Dermis microvascular lymphatic vessel endothelial cell (primary cell): ENCODE measurements at places on chromosomes 16 and 17.

DNA sequence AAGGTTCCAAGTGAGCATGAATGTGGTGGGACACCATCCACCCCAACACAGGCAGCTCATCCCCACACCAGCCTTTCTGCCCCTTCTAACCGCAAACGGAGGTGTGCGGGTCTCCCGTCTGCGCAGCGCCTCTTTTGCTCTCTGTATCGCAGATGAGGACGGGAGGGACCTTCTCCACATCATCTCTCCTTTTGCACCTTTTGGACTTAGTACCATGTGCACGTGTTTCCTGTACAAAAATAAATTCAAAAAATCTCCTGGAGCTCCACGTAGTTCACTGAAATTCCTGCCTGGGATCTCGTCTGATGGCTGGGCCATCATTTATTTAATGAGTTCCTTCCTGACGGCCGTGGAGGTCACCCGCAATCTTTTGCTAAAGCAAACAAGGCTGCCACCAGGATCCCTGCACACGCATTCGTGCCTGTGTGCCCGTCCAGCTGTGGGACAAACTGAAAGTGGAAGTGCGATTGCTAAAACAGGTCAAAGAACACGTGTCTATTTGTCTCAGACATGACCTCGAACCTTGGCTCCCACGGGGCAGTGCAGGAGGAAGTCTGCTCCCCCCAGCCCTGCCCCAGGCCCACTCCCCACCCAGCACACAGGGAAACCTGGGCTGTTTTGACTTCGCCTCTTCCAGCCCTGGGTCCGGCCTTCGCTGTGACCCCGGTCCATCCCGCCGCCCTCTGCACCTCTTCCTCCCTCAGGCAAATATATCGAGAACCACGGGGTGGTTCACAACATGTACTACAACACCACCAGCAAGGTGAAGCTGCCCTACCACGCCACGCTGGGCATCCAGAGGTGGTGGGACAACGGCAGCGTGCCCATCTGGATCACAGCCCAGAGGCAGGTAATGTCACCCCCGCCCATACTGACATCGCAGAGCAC is 2.3 kb downstream of the ENPP7 start:
- DNase-seq = peak; percentile 22

DNA sequence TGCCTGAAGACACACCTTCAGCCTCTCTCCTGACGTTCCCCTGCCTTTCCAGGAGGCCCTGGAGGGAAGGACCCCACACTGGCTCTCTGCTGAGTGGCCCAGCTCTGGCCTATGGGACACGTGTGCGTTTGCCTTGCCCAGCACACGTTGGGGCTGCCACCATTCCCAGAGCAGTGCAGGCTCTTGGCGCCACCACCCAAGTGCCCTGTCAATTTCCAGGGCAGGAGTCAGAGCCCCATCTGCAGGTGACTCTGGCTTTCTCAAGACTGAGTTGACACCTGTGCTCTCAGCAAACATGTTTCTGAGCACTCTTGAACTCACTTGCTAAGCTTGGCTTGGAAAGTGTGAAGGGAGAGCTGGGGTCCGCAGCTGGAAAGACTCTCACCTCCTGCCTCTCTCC is 4.7 kb upstream of the IRF8 start:
- DNase-seq = no peak

DNA sequence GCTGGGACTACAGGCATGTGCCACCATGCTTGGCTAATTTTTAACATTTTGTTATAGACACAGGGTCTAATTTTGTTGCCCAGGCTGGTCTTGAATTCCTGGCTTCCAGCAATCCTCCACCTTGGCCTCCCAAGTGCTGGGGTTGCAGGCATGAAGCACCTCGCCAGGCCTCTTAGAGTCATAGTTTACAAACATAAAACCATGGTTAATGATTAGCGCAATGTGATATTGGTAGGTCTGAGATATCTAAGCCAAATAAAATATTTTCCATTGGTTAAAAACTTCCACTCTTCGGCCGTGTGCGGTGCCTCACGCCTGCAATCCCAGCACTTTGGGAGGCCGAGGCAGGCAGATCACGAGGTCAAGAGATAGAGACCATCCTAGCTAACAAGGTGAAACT is 16.6 kb downstream of the TXNDC11 start:
- DNase-seq = no peak

DNA sequence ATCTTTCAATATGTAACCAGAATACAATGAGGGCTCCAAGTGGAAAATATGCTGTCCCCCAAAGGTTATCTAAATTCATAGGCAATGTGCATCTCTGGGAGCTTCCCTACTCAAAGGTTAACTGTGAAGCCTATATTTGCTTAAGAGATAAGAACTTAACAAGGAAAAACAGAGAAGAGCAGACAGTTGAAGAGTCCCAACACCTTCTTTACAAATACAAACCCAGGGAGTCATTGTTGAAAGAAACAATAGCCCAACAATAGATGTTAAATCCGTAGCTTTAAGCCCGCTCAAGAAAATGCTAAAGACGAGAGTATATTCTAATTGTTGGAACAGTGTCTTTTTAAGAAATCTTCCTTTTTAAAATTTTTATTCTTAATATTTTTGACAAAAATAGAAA is 87.8 kb downstream of the CDH8 start:
- DNase-seq = no peak

- peak; percentile 28 for DNase-seq
These were observed 243.2 kb upstream of the GSE1 start for GRCh38 chr16:85369741-85370528.

DNA sequence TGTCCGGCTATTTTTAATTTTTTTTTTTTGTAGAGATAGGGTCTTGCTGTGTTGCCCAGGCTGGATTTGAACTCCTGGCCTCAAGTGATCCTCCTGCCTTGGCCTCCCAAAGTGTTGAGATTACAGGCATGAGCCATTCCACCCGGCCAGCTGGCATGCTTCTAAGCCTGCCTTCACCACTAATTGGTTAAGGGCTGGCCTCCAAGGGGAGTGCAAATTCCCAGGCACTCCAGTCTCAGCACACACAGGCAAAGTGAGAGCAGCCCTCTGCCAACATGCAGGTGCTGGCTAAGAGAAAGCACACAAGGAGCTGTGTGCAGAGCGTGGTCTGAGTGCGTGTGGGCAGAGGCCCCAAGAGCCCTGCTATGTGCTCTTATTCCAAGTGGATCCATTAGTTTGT is 149.8 kb upstream of the HS3ST2 start:
- DNase-seq = no peak

- DNase-seq = peak; percentile 42
These were observed 235.8 kb downstream of the MAP2K4 start for GRCh38 chr17:12256380-12256995.
